ENCODE measurements at places on chromosomes 2 and 18.
A peak's percentile ranks its signal among the peaks of the same experiment; 100 is the strongest.

DNA sequence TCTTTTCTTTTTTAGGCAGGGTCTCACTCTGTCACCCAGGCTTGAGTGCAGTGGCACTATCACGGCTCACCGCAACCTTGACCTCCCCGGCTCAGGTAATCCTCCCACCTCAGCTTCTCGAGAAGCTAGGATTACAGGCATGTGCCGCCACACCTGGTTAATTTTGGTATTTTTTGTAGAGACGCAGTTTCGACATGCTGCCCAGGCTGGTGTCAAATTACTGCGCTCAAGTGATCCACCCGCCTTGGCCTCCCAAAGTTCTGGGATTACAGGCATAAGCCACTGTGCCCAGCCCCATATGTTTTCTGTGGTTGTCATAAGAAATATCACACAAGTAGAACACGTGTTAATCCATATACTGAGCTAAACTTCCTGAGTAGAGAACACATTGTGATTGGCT lies 14.6 kb downstream of the ENOSF1 start:
- DNase-seq: no peak

DNA sequence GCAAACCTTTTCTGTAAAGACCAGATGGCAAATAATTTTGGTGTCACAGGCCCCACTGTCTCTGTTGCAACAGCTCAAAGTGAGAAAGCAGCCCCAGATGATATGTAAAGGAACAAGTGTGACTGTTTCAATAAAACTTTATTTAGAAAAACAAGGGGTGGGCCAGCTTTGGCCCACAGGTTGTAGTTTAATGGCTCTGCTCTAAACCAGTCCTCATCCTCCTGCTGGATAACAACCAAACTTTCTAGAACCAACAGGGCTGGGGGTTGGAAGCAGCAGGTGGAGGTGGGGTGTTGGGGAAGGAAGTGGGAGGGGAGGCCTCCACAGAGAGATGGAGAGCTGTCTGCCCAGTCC lies 28.8 kb upstream of the INHBB start:
- DNase-seq: no peak

- no peak for DNase-seq
Observed at GRCh38 chr2:44459739-44460138, 98.0 kb downstream of the CAMKMT start.

GRCh38 chr2:4188561-4188960 lies 485.2 kb downstream of the DCDC2C start:
- DNase-seq: no peak

- no peak for DNase-seq
Observed at GRCh38 chr2:154551649-154552048, 146.8 kb upstream of the KCNJ3 start.

DNA sequence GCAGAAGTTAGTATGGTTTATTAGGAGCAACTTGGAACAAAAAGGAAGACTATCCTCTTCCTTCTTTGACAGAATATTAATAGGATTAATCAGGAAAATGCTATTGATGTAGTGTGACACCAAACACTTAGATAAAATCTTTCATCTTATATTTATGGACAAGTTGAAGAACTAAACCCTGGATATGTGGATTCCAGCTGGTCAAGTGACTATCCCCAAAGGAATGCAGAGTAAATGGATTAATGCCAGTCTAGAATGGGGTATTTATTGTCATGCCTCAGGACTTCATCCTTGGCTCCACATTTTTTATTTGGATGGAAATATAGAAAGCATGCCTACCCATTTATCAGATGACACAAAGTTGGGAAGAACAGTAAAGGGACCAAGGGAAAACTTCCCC lies 124.0 kb upstream of the TTC39C start:
- no peak for DNase-seq

GRCh38 chr2:135740206-135740605 lies 1.4 kb upstream of the UBXN4 start:
- no peak for DNase-seq

DNA sequence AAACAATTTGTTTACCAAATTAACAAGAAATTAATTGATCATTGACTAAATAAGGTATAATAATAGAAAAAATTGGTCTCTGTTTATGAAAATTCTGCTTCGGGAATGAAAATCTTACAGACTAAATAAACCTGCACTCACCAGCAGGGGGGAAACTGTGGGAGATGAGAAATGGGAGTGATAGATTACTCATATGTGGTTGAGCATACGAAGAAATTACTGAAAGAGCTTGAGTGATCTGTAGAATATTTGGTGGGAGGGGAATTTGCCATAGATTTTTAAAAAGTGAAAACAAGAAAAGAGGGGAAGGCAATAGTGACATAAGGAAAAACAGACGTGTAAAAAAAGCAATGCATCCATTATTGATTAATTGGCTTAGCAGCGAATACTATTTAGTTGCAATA lies 2.2 kb downstream of the HMSD start:
- DNase-seq: no peak

DNA sequence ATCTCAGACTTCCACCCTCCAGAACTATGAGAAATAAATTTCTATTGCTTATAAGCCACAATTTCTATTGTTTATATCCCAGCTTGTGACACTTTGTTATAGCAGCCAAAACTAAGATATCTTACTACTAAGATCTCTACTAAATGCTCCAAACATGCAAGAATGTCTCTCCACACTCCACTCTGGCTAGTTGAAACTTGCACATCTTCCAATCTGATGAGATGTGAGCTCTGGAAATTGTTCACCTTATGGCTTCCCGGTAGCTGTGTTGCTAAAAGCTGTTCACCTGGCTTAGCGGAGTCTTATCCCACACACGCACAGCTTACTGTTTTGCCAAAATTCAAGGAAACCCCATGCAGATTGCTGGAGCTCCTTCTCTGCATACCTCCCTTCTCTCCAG lies 43.9 kb downstream of the PKDCC start:
- DNase-seq: no peak

DNA sequence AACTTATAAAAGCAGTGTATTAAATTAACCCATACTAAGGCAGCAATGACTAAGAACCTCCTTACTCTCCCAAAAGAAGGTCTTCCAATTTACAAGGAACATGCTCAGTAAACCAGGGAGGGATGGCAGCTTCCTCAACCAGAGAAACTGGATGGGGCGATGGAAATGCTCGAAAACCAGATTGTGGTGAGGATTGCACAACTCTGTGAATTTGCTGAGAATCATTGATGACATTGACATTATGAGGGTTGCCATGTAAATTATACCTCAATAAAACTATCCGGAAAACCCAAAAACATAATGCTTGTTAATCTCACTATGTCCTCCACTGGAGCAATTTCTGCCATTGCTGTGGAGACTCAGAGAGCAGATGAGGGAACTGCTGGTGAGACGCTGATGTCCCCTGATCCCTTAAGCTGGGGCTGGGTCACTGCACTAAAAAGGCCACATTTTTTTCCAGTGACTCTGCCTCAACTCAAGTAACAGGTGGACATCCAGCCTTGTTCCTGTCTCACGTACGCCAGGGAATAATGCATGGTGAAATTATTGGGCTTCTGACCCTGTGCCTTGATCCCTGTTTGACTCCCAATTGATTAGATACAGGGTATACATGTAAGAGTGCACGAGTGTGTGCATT lies 288.3 kb downstream of the CYP26B1 start:
- DNase-seq: no peak

DNA sequence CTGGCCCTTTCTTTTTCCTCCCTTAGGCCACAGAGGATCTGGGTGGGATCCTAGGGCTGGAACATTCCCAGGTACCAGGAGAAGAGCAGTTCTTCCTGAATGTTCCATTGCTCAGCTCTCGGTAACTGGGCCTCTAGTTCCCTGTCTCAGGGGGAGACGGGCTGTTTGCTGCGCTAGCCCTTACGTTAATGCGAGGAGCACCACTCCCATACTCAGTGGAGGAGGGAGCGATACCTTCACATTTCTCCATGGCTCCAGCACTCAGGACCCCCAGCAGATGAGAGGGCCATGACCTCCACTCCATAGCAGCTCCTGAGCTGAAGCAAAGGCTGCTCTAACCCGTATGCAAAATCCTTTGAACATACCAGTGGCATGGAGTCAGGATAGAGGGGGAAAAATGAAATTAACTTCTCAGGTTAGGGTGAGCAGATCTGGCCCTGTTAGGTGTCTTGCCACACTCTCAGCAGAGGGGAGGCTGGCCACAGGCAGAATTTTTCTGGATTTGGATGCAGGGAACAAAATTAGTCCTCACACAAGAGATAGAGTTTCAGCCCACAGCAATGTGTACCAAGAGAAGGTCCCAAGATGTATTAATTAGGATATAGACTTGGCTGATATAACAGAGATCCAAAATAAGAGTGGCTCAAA lies 206.7 kb downstream of the ZFP36L2 start:
- no peak for DNase-seq

- DNase-seq: no peak
Observed at GRCh38 chr2:30756051-30756719, 51.1 kb downstream of the CAPN13 start.

GRCh38 chr2:234404957-234405356 lies 91.9 kb downstream of the ARL4C start:
- no peak for DNase-seq

DNA sequence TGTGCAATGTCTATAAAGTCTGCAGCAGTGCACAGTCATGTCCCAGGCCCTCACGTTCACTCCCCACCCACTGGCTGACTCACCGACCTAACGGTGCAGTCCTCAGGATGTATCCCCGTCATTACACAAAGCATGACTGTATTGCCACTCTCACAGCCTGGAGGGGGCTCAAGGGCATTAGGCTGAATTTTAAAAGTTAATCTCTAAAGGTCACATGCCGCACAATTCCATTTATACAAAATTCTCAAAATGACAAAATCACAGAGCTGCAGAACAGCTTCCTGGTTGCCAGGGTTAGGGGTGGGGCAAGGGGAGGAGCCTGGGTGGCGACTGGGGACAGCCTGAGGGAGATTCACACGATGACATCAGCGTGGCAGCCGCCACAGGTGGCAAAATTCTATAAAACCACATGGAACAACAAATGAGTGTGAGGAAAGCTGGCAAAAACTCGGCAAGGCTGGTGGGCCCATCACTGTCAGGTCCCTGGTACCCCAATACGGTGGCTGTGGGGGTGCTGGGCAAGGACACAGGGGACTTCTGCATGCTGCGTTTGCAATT lies 97.6 kb downstream of the NDUFA10 start:
- DNase-seq: peak; percentile 53

- no peak for DNase-seq
Observed at GRCh38 chr18:9663377-9663776, 44.7 kb upstream of the RAB31 start.

- DNase-seq: no peak
Observed at GRCh38 chr2:96099861-96100798, 16.2 kb downstream of the ADRA2B start.

DNA sequence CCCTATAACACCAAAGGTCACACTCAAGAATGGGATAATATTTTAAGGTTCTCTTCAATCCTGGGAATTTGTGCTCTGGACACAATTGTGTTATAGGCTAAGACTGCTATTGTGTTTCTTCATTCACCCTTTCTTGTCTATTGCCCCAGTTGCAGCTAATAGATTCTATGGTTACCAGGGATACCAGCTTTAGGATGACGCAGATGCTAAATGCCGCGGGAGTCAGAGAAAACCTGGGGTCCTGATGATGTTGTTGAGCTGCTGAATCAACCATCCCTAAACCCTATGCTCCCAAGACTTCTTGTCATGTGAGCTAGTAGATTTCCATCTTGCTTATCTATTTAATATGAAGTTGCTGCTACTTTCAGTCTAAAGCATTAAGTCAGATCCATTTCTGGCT lies 5.4 kb downstream of the CRYGD start:
- no peak for DNase-seq

- DNase-seq: no peak
Observed at GRCh38 chr18:67583621-67584020, 67.1 kb upstream of the DSEL start.

DNA sequence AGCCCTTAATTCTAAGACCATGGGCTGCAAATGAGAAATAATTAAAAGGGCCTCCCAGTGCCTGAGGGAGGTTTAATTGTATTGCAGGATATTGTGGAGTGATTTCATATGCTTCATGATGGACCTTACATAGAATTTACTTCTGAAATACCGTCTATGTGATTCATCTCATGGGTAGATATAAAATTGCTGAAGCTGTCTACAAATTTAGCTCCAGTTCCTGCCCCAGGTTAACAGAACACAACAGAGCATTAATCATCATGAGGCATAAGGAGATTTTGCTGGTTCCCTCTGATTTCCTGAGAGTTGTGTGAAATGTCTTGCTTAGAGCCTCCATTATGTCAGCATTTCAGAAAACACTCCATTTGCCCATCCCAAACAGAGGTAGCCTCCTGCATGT lies 770 bp downstream of the UPP2 start:
- no peak for DNase-seq

GRCh38 chr2:76280686-76281085 lies 570.0 kb upstream of the GCFC2 start:
- no peak for DNase-seq

GRCh38 chr18:48725562-48725961 lies 186.7 kb downstream of the CTIF start:
- DNase-seq: no peak

DNA sequence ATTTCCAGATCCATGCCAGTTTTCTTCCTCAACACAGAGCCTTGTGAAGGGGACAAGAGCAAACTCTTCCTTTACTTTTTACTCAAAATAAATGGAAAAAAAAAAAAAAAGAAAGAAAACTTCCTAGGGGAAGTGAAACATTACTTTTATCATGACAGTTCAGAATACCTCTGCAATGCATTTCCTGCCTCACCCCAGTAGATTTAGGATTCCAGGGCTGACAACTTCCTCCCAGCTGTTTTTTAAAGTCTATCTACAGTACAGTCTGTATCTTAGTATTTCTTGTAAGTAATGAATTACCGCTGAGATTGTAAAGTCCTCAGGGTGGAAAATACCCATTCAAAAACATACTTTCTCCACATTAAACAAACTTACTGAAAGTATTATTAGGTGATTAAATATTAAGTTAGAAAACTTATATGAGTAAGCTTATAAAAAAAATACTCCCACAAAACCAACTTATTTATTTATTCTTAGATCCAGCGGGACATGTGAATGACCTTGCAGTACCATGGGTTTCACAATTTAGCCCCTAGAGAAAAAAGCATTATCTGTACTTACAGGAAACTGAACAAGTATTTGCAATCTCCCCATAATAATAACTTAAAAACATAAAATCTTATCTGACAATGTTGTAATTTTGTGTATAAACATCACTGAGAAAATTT lies 117.7 kb downstream of the RBMS1 start:
- no peak for DNase-seq

DNA sequence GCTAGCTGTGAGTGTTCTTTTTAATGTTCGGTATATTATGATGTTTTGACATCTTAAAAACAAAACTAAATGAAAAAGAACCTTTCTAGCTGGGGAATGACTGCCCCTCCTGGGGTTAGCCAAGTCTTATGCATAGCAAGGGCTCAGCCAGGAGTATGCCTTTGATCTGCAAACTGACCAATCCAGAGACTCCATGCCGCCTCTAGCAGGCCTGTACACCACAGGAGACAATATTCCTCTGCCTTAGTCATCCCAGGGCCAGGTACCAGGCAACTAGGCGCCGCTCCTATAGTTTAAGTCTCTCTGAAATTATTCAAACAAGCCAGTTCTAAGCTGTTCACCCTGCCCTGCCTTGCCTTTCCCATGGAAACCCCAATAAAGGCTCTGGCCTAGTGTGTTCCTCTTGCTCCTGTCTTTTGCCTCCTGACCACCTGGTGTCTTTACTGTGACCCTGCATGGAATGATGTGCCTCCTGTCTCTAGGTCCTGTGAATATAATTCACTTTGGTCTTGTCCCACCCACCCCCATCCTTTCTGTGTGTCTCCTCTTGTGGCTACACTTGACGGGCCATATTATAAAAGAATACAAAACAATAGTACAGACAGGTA lies 52.0 kb upstream of the CHN1 start:
- no peak for DNase-seq

GRCh38 chr2:239721991-239722759 lies 303.0 kb downstream of the NDUFA10 start:
- no peak for DNase-seq
